ENCODE measurements at places on chromosomes 11 and 22.

GRCh38 chr11:4085575-4085974, 9.0 kb upstream of the RRM1 start:
- no peak for DNase-seq

DNA sequence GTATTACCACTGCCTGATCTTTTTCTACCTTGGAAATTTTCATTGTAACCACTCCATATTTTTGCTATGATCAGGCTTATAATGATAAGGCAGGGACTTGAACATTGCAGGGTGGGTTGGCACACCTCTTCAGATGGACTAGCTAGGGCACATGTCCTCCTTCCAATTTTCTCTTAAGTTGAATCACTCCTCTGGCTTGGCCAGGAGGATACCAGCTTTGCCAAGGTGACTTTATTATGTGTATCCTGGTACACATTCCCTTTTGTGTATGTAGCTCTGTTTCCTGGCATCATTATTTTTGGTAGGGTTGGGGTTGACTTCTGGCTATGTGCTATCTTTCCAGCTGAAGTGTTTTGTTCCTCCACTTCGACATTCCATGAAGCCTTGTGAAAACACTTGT, 8.5 kb upstream of the LDLRAD3 start:
- no peak for DNase-seq

DNA sequence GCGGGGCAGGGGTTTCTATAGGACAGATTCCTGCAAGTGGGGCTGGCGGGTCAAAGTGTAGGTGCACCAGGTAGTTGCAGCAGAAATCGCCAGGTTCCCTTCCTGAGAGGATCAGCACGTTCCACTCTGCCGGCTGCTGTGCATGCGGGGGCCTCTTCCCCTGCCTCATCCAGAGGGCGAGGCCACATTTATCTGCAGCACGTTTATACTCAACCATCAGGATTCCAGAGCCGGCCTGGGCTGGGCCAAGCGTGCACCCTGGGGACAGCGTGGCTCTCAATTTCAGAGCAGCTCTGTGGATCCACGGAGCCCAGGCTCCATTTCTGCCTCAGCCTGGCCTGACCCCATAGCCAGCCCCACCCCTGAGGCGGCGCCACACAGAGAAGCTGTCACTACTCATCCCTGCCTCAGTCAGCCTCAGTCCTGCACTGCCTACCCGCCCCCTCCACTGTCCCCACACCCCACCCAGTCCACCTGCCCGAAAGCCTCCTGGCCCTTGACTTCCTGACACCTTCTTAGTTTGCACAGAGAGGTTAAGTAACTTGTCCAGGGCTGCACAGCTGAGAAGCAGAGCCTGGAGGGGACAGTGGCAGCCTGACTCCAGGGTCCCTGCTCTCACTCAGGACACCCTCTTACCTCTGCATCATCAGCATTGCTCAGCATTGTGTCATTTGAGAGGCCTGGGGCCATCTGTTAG, 45.9 kb upstream of the RTL6 start:
- no peak for DNase-seq

- no peak for DNase-seq
These were observed 30.9 kb downstream of the CHEK2 start for GRCh38 chr22:28710576-28711191.

DNA sequence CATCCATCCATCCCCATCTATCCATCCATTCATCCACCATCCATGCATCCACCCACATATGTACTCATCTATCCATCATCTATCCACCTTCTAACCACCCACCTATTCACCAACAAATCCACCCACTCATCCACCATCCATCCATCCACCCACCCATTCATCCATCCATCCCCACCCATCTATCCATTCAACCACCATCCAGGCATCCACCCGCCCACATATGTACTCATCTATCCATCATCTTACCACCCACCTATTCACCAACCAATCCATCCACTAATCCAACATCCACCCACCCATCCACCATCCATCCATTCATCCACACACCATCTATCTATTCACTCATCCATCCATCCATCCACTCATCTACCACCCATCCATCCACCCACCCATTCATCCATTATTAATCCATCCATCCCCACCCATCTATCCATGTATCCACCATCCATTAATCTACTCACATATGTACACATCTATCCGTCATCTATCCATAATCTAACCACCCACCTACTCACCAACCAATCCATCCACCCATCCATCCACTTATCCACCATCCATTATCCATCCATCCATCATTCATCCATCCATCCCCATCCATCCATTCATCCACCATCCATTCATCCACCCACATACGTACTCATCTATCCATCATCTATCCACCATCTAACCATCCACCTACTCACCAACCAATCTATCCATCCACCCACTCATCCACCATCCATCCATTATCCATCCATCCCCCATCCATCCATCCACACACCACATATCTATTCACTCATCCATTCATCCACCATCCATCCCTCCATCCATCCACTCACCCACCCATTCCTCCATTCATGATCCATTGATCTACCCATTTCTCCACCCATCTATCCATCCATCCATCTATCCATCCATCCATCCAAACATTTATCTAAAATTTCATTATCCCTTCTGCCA, 940.0 kb downstream of the BRD1 start:
- no peak for DNase-seq

GRCh38 chr22:38754751-38755154, 1.0 kb downstream of the SUN2 start:
- DNase-seq: peak; percentile 64

DNA sequence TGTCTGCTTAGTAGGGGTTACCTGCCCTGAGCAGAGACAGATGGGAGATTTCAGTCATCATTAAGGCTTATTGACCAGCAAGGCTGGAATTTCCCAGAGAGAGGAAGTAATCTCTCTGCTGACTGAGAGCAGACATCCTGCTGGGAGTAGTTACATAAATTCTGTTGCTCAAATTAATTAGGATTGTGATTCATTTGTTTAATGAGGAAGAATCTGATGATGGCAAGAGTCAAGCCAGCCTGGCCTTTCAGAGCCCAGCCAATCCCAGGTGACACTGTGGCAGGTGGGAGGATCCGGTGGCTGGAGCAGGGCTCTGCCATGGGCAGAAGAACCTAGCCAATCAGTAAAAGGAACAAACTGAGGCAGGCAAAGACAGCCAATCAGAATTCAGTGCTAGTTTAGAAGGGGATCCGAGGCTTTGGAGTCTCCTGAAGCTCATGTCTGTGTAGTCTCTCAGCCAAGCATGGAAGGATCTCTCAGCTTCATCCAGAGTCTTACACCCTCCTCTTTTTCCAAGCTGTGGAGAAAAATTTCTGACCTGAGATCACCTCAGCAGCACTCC, 61.2 kb upstream of the CHST1 start:
- DNase-seq: no peak

- no peak for DNase-seq
These were observed 22.4 kb upstream of the PANX2 start for GRCh38 chr22:50148166-50148500.

DNA sequence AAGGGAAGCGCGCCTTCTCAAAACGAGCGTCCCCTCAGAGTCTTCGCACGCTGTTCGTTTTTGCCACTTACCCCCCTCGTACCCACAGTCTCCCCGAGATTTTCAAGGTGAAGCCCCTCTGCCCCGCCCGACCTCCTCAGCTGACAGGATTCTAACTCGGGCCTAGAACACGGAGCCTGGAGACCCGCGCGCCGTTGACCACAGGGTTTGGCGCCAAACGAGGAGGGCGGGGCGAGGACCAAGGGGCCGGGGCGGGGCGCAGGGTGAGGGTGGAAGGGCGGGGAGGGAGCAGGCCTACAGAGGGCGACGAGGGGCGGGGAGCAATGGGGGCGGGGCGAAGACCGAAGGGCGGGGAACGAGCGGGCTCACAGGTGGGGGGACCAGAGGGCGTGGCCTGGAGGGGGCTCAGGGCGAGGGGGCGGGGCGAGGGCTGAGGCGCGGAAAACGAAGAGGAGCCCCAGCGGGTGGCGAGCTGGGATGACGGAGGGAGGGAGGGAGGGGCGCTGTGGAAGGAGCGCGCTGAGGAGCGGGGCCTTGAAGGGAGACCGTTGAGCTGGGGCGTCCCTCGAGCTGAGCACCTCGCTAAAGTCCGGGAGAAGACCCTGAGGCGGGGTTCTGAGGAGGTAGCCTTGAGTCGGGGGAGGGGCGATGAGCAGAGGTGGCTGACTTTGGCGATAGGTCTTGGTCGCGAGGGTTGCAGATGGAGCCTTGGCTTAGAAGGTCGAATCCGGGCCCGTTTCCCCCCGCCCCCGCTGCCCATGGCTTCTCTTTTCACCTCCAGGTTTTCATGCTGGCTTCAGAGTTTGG, at the start of gene DMC1:
Gene DMC1 (minus strand): TSS at position 212 of the 807 bp plus-strand sequence. CDS start 1,927 bp downstream, outside the sequence.
- no peak for DNase-seq

GRCh38 chr11:24078018-24078417, 418.8 kb upstream of the LUZP2 start:
- no peak for DNase-seq

DNA sequence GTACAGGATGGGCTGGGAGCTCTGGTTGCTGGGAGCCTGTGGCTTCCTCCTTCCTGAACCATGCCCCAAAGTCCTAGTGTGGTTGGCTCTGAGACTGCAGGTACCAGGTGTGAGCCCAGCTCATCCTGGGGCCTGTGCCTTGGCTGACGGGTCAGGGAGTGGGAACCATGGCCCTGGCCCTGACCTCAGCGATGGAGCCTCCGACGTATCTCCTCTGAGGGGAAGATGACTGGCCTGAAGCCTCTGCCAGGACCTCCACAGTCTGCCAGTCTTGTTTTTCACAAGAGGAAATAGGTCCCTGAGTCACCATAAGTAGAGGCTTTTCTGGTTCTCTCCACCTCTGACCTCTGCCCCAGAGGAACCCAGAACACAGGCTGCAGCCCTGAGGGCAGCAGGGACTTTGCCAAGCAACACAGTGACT, 3.4 kb downstream of the RCE1 start:
- no peak for DNase-seq

GRCh38 chr11:59822989-59823566, 12.5 kb upstream of the MRPL16 start:
- DNase-seq: no peak

DNA sequence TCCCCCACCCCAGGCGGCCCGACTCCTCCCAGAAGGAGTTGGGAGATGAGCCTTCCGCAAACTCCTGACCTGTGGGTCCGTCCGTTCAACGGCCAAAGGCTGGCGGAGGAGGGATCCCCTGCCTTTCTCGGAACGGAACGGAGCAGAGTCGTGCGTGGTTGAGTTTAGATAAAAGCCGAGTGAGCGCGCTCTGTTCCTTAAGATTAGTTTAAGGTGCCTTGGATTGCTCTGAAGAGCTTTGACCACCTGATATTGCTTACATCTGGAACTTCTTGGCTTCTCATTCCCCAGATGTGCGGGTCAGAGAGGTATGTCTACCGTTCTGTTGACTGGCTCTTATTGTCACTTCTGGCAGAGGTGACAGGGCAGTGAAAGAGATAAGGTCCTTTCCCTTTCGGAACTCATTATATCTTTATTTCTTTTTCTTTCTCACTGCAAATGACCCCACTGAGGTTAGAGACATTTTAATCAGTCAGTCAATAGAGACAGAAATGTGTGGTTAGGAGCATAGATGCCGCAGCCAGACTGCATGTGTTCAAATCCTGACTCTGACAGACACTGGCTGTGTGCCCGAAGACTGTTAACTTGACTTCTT, at the start of gene TRIM6:
Gene TRIM6 (plus strand): TSS at position 31 of the 595 bp plus-strand sequence. CDS start 261 bp downstream, at position 292.
- DNase-seq: no peak

- DNase-seq: no peak
These were observed 35.1 kb downstream of the HIPK3 start for GRCh38 chr11:33292311-33292710.

- DNase-seq: peak; percentile 28
These were observed 20.8 kb upstream of the ZBED5 start for GRCh38 chr11:10878408-10879214.

GRCh38 chr11:103649401-103649895, 387.0 kb upstream of the DDI1 start:
- DNase-seq: no peak

- DNase-seq: no peak
These were observed 28.6 kb downstream of the FAM83F start for GRCh38 chr22:40023341-40023841.

GRCh38 chr22:43303166-43303565, 40.0 kb downstream of the SCUBE1 start:
- no peak for DNase-seq
